ENCODE measurements at places on chromosomes 5 and 9.

GRCh38 chr5:10427978-10428377 lies 13.7 kb upstream of the ROPN1L start:
- no peak for DNase-seq

DNA sequence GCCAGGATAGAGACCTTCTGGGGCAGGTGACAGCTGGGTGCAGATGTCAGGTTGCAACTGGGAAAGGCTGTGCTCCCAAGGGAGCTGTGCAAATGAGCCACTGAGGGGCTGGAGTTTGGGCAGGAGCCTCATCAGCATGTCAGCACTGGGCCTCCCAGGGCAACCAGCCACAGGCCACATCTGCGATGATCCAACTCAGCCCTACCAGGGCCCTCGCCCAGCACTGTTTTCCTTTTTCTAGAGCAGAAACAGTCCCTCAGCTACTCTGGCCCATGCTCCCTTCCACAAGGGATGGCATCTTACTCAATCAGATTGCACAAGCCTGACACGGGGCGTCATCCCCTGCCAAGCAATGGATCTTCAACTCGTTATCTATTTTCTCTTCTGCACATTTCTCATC lies 24.8 kb downstream of the NIPAL4 start:
- DNase-seq: no peak

DNA sequence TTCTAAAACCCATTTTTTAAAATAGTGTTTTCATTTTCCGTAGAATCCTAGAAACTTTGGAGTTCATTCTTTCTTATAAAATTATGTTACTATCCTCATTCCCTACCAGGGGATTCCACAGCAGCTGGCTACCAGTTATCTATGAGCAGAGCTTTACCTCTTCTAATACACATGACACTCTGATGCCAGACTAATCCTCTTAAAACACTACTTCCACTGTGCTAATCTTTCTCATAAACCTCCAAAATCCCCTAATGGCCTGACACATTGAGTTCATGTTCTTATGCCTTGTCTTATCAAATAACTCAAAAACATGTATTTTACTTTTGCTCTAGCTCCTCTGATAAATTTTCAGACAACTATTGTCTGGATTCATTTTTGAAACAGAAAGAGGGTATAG lies 633.6 kb upstream of the FTMT start:
- DNase-seq: no peak

GRCh38 chr9:78664370-78664769 lies 367.4 kb downstream of the PSAT1 start:
- DNase-seq: no peak

GRCh38 chr9:82600536-82601292 lies 462.2 kb downstream of the RASEF start:
- no peak for DNase-seq

- DNase-seq: no peak
These were observed 92.5 kb downstream of the CEMIP2 start for GRCh38 chr9:71675857-71676165.

- peak; percentile 8 for DNase-seq
These were observed 645 bp downstream of the SAP30L start for GRCh38 chr5:154446195-154447088.
